Sigmoid colon (tissue), 7 donors: ENCODE measurements at places on chromosomes 5 and 9. TPM values are rescaled to one million over a fixed set of nuclear protein-coding genes. Genes with fewer than 3 reads are reported as not detected.

DNA sequence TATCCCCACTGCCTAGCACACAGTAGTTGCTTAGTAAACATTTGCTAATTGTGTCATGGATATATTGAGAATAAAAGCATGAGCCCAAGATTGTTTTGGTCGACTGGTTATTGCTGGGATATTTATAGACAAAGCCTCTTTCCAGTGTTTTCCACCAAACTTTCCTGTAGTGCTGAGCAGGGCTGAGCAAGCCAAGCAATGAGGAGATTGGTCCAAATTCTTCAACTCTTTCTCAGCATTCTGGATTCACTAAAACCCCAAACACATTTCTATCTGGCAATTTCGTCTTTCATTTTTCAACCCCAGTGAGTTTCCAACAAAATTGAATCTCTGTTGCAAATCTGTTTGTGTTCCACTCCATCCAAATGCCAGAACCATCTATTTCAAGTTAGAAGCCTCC is 31.9 kb upstream of the TARS1 start:
- no peaks in the 10 kb centered on the region for H3K27me3 ChIP-seq
- H3K4me3 ChIP-seq, result no peak overlapping the region
- no peaks in the 10 kb centered on the region for H3K36me3 ChIP-seq
- H3K27ac ChIP-seq, result peak overlapping the region; percentile 75

Gene FBP2
- not detected for total RNA-seq

DNA sequence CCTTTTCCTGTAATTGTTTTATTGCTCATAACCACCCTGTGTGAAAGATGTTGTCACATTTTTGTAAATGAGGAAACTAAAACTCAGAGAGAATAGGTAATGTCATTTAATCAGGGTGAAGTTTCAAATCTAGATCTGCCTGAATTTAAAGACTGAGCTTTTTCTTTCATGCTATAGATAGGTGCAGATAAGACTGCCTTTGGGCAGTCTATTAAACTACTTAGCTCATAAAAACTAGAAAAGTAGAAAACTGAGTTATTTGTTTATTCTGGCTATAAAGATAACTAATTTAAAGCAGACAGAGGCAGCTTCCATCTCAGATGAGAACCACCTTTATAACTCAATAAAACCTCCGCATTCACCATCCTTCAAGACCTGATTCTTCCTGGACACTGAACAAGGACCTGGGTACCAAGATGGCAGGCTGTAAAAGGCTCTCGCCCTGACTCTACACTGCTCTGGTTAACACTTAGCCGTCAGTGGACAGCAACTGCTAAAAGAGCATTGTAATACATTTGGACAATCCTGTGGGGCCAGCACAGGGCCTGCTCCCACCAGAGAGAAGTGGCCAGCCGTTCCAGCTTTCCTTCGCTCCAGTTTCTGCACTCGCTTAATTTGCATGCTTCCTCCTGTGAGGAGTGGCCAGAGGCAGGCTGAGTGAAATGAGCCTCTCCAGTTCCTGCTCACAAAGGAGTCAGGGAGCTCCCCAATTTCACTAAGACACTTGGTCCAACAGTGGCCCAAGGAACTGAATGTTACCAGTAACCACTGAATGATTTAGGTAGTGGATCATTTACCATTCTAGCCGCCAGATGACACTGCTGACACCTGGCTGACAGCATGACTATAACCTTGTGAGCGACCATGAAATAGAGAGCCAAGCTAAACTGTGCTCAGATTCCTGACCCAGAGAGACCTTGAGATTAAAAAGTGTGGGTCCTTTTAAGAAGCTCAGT is 566.4 kb downstream of the EFNA5 start:
- no peak overlapping the region for H3K27ac ChIP-seq
- no peaks in the 10 kb centered on the region for H3K27me3 ChIP-seq
- H3K36me3 ChIP-seq, result no peaks in the 10 kb centered on the region
- H3K4me1 ChIP-seq, result no peaks in the 10 kb centered on the region
- H3K4me3 ChIP-seq, result no peak overlapping the region

- H3K36me3 ChIP-seq, result no peaks in the 10 kb centered on the region
- no peaks in the 10 kb centered on the region for H3K27me3 ChIP-seq
- H3K4me1 ChIP-seq, result peaks cover 14% of the 10 kb centered on the region
- H3K4me3 ChIP-seq, result no peak overlapping the region
These were observed 103.1 kb upstream of the CLINT1 start for GRCh38 chr5:157961896-157962590.

GRCh38 chr5:25963251-25964008 is 1075.0 kb downstream of the CDH9 start:
- H3K4me1 ChIP-seq, result no peaks in the 10 kb centered on the region
- H3K4me3 ChIP-seq, result no peak overlapping the region
- H3K36me3 ChIP-seq, result no peaks in the 10 kb centered on the region
- no peak for DNase-seq
- H3K27ac ChIP-seq, result no peak overlapping the region

DNA sequence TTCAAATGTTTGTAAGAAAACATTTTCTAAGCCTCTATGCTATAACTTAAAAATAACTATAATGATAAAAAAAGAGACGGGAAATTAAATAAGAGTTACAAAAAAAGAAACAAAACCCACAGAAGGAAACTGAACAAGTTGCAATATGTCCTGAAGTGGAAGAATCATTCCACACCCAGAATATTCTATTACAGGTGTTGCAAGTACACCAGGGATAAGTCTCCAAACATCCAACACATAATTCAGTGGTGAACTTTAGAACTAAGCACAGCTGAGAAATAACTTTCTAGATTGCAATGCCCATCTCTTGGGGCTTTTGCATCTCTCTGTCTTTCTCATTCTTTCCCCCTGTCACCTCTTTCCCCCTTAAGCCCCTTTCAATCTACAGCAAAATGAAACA is 325.2 kb downstream of the BRINP1 start:
- H3K27ac ChIP-seq, result no peak overlapping the region
- H3K27me3 ChIP-seq, result no peaks in the 10 kb centered on the region
- DNase-seq, result no peak

Gene IFNK
- not detected for total RNA-seq

Gene SLC25A51
- total RNA-seq, result 19.3 TPM

- no peaks in the 10 kb centered on the region for H3K36me3 ChIP-seq
- no peak overlapping the region for H3K4me3 ChIP-seq
- H3K27ac ChIP-seq, result no peak overlapping the region
- no peak for DNase-seq
- H3K4me1 ChIP-seq, result no peaks in the 10 kb centered on the region
- peaks cover 23% of the 10 kb centered on the region for H3K27me3 ChIP-seq
These were observed 10.6 kb upstream of the FAM163B start for GRCh38 chr9:133619791-133620190.

DNA sequence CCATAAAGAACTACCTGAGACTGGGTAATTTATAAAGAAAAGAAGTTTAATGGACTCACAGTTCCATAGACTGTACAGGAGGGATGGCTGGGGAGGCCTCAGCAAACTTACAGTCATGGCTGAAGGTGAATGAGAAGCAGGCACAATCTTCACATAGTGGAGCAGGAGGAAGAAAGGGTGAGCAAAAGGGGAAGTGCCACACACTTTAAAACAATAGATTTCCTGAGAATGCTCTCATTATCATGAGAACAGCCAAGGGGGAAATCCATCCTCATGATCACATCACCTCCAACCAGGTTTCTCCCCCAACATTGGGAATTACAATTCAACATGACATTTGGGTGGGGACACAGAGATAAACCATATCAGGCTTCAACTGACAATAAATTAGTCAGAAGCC is 664.9 kb downstream of the TAF11L14 start:
- no peaks in the 10 kb centered on the region for H3K36me3 ChIP-seq
- no peaks in the 10 kb centered on the region for H3K27me3 ChIP-seq
- H3K4me1 ChIP-seq, result no peaks in the 10 kb centered on the region
- no peak overlapping the region for H3K4me3 ChIP-seq
